ENCODE measurements at places on chromosomes 12 and 14.

DNA sequence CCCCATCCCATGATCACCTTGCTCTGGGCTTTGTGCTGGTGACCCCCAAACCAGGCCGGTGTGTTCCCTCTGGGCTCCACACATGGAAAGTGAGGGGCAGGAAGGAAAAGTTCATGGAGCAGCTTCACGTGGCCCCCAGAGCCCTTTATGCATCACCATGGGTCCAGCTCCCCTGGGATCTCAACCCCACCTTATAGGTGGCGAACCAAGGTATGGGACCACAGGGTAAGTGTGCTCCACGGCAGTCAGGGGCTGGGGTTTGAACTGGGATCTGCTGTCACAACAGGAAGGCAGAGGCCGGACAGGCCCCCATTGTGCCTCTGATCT lies 7.4 kb upstream of the BEGAIN start:
- DNase-seq = no peak

DNA sequence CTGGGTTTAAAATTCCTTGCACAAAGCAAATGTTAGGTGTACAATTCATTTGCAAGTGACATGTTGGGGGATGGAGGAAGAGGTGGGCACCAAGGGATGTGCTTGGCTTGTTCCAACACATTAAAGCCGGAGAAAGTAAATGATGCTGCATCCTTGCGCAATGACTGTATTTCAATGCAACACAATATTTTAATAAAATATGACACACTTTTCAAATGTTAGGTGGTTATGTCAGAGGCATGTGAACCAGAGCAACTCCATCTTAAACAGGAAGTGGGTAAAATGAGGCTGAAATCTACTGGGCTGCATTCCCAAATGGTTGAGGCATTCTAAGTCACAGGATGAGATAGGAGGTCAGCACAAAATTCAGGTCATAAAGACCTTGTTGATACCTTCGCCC lies 53.6 kb upstream of the ARHGAP5 start:
- no peak for DNase-seq

- no peak for DNase-seq
Observed at GRCh38 chr12:57215668-57216013, 953 bp upstream of the NXPH4 start.

- DNase-seq = no peak
Observed at GRCh38 chr12:25725931-25726330, 172.8 kb upstream of the LMNTD1 start.

DNA sequence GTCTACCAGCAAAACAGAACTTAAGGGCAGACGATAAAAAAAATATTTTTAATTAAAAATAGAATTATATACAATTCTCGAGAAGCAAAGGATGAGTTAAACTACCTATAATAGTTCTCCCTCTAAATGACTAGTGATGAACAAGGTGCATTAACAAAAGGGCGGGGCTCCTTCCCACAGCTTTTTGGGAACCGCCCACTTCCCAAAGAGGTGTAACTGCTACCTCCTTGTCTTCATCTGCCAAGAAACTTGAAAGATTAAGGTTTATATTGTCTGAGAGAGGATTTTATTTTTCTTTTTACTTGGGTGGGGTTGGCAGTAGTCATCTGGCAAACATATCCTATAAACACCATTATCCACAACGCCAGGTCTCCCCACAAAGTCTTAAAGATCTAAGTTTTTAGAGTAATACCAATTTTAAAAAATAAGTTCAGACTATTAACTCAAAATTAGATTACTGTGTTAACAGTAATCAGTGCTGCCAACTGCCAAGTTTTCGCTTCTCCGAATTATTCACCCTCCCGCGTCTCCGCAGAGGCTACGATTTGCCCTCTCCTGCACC lies 938 bp downstream of the RALGAPA1 start:
- DNase-seq = no peak

DNA sequence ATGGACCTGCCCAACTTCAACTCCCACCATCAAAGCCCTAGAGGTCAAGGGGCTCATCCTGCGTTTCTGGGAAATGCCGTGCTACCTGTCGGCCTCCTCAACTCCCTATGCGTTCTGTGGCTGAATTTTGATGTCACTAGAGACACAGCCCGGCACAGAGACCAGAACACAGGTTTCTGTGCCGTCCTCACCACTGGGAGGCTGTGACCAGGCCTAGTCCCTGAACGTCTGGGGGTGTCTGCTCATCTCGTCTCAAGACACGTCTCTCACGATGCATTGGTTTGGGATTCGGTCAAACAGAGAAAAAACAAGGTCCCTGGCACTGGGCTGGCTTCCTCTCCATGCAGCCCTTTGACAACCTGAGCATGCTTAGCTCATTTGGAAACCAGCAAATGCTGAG lies 33.5 kb downstream of the SLC15A4 start:
- DNase-seq = no peak

- DNase-seq = no peak
Observed at GRCh38 chr12:71790331-71790730, 35.7 kb downstream of the RAB21 start.

- DNase-seq = no peak
Observed at GRCh38 chr12:50739611-50740010, 24.3 kb upstream of the ATF1 start.

- no peak for DNase-seq
Observed at GRCh38 chr12:10641735-10642500, 28.5 kb upstream of the MAGOHB start.

DNA sequence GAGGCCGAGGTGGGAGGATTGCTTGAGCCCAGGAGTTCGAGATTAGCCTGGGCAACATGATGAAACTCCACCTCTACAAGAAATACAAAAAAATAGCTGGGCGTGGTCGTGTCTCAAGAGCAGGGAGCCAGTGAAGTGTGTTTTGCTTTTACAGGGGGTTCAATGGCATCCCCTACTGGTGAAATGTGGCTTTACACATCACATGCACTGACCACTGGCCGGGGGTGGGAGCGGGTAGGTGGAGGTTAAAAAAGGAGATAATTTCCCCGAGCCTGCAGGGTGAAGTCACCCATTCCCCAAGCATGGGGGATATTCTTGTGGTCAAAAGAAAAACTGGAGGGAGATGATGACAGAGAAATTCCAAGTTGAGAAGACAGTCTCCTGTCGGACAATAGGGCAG lies 63.6 kb upstream of the PWP1 start:
- no peak for DNase-seq

GRCh38 chr12:66380769-66381535 lies 78.7 kb downstream of the HELB start:
- DNase-seq = no peak

GRCh38 chr14:59240356-59240755 lies 51.9 kb downstream of the DAAM1 start:
- no peak for DNase-seq

- DNase-seq = no peak
Observed at GRCh38 chr14:81295958-81296923, 75.5 kb upstream of the GTF2A1 start.

DNA sequence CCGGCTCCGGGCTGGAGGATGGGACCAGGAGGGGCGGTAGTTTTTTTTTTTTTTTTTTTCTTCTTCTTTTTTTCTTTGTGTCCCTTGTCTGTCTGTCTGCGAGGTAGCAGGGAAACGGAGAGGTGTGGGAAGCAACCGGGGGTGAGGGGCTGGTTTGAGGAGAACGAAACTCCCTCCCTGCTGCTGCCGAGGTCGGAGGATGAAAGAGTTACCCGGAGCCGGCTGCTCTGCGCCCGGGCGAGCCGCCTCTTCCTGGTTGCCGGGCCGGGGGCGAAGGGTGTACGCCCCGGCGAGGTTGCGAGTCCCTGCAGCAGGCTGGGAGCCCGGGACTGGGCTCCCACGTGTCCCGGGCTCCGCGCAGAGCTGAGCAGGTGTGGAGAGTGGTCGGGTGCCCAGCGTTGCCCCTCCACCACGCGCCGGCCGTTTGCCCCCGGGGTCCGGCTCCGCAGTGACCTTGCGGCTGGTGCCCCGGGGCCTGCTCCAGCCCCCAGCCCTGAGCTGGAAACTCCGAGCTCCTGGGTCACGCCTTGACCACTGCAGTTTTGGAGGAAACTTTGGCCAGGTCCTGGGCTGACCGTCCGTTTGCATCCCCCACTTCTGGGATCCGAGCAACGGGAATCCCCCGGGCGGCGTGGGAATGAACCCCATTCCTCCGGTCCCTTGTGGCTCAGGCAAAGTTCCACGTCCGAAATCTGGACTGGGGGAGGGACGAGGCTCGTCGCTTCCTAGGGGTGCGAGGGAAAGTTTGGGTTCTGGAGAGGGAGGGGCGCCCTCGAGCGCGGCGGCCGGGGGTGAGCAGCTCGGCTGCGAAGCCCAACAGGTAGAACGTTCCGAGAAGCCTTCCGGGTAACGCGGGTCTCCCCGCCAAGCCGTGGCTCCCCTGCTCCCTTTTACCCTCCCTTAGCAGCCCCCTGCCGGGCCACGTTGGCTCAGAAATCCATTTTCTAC lies 1.3 kb downstream of the CHST11 start:
- DNase-seq = no peak

- no peak for DNase-seq
Observed at GRCh38 chr14:30873308-30874119, 845 bp upstream of the COCH start.

DNA sequence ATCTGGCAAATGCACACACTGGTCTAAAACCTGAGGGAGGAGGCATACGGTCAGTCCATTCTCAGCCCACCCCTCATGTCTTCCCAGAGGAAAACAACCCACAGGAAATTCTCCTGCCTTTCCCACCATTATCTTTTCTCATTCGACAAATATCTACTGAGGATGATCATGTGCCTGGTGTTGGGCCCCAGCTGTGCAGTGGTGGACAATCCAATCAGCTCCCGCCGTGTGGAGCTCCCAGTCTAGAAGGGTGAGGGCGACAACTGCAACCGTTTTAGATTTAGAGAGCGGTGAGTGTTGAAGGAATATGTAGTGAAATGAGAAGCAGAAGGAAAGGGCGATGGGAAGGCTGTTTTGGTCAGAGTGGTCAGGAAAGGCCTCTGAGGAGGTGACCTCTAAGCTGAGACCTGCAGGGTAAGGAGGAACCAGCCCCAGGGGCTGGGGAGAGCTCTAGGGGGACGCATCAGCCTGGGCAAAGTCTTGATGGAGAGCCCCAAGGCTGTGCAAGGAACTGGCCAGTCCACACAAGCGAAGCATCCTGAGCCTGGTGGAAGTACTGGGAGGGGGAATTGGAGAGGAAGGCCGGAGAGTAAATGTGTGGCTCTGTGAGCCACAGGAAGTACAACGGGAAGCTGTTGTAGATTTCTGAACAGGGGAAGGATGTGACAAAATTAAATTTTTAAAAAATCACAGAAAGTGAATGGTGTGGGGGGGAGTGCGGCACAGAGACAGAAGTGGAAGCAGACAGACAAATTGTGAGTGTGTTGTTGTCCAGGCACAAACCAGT lies 192.8 kb downstream of the NTF3 start:
- DNase-seq = no peak

- no peak for DNase-seq
Observed at GRCh38 chr12:6038160-6038559, 86.3 kb downstream of the VWF start.

- no peak for DNase-seq
Observed at GRCh38 chr12:90152897-90153624, 444.4 kb upstream of the ATP2B1 start.
